Karpas-422 (cell line): ENCODE measurements at places on chromosomes 3 and 15.
A peak's percentile ranks its signal among the peaks of the same experiment; 100 is the strongest.

DNA sequence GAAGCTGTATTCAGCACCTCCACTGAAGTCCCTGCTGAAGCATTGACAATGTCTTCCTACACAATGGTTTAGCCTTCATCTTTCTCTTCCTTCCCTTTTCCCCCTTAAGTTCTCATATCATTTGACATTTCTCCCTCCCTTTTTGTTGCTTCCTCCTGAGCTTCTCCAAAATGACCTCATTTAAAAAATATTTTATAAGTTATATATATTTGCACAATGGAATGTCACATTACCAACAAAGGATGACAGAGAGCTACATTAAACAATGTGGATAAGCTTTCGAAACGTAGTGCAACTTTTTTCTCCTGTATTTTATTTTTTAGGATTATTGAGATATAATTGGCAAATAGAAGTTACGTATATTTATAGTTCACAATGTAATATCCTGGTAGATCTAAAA lies 13.2 kb upstream of the DLG1 start:
- DNase-seq = no peak

- no peak for DNase-seq
Measured at GRCh38 chr15:54045397-54045796, 67.2 kb downstream of the UNC13C start.

DNA sequence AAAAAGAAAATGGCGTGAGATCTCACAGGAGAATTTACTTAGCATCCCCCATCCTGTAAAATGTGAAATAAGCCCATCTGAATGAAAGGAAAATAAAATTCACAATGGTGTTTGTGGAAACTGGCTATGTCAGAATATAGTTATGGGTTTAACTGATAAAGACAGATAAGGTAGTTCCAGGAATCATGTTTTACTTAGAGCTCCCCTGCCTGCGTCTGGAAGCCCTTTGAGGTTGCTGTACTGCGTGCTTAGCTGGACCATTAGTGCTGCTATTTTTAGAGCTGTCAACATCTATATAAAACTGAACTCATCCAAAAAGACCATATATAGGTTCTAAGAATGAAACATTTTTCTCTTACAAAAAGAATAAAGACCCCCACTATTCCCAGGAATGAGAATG lies 130.8 kb downstream of the LSAMP start:
- no peak for DNase-seq

GRCh38 chr15:65804252-65804931 lies 12.3 kb upstream of the DENND4A start:
- DNase-seq = no peak

DNA sequence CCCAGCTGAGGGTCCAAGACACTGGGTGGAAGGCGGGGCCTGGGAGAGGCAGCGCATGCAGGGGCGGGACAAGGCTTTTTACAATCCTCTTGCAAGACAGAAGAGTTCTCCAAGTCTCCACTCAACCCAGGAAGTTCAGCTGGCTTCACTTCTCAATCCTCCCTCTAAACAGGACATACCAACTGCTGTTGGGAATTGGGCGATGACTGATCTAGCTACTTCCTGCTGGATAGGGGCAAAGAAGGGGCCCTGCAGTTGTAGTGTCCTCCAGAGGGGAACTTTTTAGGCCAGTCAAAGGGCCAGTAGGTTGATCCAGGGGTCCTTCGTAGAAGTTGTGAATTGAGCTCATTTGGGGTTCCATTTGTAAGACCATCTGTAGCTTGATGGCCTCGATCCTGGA lies 94.6 kb upstream of the TERB2 start:
- DNase-seq = no peak

GRCh38 chr3:156808025-156808424 lies 18.1 kb upstream of the LEKR1 start:
- no peak for DNase-seq

- DNase-seq = peak; percentile 80
Measured at GRCh38 chr3:161409069-161409468, 37.8 kb upstream of the SPTSSB start.

DNA sequence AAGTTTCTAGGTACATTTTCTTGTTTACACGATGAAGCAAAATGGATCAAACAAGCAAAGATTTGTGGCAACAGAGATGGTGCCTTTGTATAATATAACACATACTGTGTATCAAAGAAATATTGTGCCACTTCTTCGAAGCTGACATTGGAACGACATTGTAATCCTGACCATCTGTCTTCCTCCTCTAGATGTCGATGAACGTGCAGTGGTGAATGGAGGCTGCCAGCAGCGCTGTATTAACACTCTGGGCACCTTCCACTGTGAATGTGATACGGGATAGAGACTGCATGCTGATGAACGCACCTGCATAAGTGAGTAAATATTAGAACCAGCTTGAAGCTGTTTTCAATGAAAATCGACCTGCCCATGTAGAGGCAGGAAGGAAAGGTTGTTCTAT lies 613.3 kb upstream of the GOLIM4 start:
- DNase-seq = no peak

DNA sequence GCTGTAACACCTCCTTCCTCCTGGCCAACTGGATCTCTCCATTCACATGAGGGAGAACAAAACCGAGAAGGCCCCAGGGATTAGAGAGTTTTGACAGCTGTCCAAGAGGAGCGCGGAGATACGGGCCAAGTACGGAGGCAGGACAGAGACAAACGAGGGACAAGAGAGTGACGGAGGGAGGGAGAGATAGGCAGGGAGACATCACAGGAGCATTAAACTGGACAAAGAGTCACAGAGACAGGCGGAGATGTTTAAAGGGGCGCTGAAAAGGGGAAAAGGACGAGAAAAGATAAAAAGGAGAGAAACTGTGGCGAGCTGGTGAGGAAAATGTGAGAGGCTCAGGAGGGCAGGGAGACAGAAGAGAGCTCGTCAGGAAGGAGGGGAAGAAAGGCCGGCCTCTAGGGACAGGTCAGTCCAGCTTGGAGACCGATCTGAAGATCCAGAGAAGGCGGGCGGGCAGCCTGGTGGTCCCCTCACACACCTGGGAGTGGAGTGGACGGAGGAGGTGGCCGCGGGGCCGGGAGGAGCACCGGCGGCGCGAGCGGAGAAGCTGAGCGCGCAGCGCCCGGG lies 40.5 kb upstream of the ROPN1 start:
- DNase-seq = peak; percentile 32

GRCh38 chr3:40262331-40262730 lies 47.2 kb upstream of the EIF1B start:
- DNase-seq = no peak

DNA sequence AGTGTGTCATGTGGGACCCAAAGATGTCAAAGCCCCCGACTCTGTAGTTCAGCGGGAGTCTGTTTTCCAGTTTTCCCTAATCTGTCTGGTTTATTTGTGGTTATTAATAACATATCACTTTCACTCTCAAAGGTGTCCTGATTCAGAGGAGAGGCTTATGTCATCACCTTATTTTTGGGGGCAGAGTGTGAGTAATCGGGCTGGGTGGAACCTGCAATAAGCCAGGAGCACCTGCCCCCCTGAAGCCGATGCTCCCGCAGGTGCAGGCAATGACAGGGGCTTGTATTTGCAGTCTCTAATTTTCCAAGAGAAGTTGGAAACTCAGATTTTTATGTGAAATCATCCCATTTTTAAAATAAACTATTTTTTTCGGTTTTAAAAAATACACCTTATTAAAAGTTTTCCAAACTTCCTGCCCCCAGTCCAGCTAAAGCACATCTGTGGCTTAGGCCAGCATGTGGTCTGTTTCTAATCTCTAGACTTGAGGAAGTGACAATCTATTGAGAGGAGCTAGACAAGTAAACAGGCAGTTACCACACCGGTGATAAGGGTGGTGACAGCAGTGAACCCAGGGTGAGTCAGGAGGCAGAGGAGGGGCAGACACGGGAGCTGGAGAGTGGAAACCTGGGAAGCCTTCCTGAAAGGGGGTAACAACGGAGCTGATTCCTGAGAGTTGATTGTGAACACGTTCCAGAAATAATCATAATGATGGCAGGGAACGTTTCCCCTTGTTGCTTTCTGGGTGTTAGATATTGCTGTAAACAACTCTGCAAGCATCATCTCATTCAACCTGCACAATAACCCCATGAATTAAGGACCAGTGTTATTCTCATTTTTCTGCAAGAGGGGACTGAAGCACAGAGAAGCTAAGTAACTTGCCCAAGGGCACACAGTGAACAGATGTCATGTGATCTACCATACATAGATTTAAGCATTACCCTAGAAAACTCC lies 37.2 kb downstream of the BHLHE40 start:
- no peak for DNase-seq

DNA sequence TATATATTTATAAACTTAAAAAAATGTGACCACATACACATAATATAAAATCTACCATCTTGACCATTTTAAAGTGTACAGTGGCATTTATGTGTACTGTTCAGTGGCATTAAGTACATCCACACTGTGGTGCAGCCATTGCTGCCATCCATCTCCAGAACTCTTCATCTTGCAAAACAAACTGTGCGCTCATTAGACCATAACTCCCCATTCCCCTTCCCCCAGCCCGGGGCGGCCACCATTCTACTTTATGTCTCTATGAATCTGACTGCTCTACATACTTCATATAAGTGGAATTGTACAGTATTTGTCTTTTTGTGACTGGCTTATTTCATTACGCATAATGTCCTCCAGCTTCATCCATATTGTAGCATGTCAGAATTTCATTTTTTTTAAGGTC lies 47.8 kb downstream of the CTXND1 start:
- no peak for DNase-seq

DNA sequence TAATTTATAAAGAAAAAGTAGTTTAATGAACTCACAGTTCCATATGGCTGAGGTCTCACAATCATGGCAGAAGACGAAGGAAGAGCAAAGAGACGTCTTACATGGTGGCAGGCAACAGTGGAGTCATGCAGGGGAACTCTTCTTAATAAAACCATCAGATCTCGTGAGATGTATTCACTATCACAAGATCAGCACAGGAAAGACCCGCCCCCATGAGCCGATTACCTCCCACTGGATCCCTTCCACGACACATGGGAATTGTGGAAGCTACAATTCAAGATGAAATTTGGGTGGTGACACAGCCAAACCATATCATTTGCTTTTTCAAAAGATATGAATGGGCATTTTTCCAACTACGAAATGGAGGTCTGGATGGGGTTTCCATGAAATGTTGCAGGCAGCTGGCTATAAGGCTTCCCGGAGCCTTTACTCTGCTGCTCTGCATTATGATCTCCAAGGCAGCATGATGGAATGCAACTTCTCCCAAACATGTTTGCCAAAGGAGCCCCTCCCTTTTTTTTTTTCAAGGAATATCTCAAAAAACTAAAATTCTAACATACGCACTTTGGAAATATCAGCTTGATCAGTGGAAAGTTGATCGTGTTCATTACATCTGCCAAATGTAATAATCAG lies 189.7 kb downstream of the MEX3B start:
- no peak for DNase-seq

DNA sequence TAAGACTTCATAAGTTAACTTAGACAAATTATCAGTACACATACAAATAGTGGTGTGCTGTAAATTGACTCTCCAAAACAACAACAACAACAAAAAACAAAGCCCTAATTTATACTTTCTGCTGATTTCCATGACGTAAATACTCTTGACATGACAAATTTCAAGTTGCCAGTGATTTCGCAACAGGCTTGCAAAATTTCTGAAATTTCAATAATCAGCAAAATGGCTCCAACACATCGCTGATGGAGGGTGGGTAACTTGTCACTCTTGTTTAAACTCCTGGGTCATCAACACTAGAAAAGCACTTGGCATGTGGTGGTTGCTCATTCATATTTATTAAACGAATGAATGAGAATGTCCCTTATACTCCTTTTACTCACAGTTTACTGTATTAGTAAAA lies 205.2 kb upstream of the SATB1 start:
- no peak for DNase-seq

- DNase-seq = peak; percentile 63
Measured at GRCh38 chr3:31945738-31946052, 35.4 kb downstream of the OSBPL10 start.

DNA sequence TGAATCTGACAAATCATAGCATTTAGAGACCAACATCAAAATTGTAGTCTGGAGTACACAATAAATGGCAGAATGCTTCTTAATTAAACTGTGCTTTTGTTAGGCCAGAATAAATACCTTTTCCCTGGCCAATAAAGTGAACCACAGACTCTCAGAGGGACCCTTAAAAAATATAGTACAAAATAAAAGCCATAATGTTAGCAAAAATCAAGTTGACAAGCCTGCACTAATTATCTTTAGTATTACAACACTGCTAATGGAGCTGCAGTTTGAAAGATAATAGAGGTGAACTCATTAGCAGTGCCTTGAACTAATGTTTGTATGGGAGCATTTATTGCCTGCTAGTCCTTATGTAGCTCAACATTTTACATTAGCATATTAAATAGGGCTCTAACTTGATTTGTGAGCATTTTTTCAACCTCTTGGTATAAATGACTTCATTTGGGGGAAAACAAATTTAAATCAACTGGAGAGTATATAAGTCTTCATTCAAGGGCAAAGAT lies 801.3 kb downstream of the EPHA3 start:
- DNase-seq = no peak

- DNase-seq = no peak
Measured at GRCh38 chr3:115626721-115627120, 3.4 kb downstream of the GAP43 start.

GRCh38 chr3:48716982-48717746 lies at the start of gene IP6K2:
TSS of gene IP6K2 (minus strand) at chr3:48717221. CDS start at chr3:48695291, 21,930 bp downstream.
- peak; percentile 100 for DNase-seq

DNA sequence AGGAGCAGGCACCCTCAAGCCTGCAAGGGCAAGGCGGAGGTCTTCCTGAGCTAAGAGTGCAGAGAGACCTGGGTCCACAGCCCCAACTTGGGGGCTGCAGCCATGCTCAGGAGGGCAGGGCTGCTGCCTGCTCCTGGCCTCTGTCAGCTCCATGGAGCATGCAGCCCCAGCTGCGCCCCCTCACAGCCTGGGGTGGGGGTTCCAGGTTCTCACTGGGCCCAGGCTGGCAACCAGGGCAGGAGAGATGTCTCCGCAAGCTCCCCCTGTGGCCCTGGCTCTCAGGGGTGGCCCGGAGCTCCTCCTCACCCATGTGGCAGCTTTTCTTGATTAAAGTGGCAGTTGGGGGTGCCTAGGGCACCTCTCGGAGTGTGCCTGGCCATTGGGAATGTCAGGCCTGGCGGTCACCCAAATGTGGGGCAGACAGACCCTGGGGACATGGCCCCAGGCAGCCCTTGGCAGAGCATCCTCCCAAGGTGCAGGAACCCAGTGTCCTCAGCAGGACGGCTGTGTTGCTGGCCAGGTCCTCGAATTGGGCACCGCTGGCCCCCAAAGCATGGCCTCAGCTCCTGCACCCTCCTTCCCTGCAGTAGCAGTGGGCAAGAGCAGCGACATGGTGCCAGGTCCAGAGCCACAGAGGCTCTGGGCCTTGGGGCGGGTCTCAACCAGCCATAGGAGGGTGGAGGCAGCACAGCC lies 210.1 kb upstream of the MLF1 start:
- no peak for DNase-seq

DNA sequence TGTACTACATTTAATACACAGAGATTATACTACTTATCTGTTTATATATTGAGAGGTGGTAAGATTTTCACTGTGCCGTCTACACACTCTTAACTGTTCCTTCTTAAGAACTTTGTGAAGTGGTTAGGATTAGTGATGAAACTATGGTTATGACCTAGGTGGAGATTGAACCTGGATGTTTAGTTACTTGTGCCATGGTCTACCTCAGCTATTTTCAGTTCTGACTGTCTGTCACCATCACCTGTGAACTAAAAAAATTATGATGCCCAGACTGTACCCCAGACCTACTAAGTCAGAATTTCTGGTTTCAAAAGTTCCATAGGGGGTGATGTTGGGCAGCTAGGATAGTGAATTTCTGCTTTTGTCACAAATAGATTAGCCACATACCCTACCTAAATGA lies 6.4 kb downstream of the RASA2 start:
- no peak for DNase-seq
